ENCODE measurements at places on chromosomes 16 and 17.
A peak's percentile ranks its signal among the peaks of the same experiment; 100 is the strongest.

DNA sequence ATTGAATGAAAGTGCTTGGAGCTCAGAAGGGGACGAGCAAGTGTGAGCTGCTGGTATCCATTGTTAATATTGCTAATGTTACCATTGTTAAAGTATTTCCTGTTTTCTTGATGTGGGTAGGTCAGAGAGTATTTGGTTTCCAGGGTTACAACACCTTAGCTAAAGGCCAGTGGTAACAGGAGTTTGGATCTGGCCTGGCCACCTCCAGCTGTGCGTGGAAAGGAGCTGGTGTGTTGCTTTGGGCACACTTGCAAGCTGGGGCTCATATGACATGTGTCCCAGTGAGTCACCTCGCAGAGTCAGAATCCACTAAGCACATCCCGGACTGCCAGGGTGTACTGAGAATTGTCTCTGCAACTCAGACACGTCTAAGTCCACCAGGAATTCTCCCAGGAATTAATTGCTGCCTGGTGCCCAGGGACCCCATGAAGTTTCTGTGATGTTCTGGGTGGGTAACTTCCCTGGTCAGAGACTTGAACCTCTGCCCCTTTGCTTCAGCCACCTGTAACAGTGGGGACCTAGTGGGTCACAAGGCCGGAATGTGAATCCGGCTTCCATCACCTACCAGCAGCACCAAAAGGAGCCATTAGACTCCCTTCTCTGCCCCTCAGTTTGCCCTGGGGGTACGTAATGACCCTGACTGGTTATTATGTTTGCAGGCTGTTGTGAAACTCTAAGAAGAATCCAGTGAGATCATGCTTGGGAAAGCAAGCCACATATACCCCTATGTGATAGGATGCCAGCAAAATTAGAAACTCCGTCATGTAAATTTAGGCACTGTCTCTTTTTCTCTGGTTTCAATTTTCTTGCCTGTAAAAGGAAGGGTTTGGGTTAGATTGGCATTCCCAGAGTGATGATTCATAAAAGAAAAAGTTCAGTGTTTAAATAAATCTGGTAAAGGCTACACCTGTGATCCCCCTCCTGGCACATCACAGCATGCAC, 12.8 kb downstream of the SLC6A2 start:
- DNase-seq, result peak; percentile 19

- no peak for DNase-seq
Observed at GRCh38 chr17:63942309-63942985, 10.3 kb upstream of the CD79B start.

DNA sequence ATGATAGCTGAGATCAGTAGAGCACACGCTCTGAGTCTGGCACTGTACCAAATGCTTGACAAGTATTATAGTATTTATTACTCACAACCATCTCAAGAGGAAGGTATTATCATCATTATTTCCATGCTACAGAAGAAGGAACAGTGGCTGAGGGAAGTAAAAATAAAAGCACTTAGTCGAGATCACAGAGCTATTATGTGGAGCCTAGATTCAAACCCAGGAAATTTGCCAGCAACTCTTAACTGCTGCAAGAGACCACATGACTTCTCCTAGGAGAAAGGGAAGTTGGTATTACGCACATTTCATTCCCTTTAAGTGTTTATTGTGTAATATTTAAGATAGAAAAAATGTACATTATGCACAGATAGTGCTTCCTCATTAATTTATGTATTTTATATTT, 1.0 kb upstream of the RHOT1 start:
- DNase-seq, result peak; percentile 66

GRCh38 chr16:84314814-84315213, 20.1 kb downstream of the WFDC1 start:
- no peak for DNase-seq

DNA sequence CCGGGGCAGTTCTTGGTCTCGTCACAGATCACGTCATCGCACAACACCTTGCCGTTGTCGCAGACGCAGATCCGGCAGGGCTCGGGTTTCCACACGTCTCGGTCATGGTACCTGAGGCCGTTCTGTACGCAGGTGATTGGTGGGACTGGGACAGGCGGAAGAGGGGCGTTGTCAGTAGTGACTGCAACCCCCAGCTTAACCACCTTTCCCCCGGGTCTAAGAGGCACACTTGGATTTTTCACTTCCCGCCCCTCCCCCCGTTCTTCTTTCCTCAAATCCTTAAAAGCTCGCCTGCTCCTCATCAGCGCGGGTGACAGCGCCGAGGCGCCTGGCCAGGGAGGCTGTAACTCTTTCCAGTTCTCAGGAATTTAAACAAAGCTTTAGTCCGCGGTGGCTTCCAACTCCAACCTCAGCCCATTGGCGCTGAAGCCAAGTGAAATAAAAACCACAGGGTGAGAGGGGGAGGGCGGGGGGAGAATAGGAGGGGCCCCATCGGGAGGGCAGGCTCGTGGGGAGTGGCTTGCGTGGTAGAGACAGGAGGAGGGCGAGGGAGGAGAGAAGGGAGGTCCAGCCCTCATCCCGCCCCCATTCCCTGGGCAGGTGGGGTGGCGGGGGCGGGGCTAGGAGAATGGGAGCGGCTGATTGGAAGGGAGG, 1.5 kb downstream of the COL1A1 start:
- peak; percentile 98 for DNase-seq

- DNase-seq, result no peak
Observed at GRCh38 chr17:5775098-5775497, 190.8 kb upstream of the NLRP1 start.

DNA sequence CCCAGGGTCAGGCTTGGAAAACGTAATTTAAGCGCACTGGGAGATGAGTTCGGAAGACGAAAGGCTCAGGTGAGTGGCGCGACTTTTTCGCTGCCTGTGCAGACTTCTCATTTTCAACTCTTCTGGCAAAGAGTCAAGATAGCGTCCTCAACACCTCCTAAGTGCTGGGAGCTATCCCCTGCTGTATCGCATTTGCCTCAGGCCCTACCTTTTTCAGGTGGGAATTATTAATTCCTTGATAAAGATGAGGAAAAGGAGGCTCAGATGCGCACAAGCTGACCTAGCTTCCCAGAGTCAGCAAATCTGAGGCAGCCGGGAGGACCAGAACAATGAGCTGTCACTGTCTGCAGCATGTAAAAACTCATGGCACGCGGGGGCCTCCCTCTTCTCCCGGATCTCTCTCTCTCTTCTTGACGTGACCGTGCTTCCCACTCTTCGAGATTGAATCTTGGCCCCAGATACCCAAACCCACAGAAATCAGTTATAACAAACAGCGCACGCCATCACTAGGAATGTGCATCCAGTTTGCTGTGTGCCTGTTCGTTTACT, 512 bp upstream of the ADAMTS18 start:
- DNase-seq, result no peak

- DNase-seq, result no peak
Observed at GRCh38 chr16:11673091-11674000, 5.1 kb downstream of the SNN start.
